ENCODE measurements at places on chromosomes 2 and 18.

- DNase-seq = no peak
These were observed 20.6 kb downstream of the TRIB2 start for GRCh38 chr2:12737297-12737696.

DNA sequence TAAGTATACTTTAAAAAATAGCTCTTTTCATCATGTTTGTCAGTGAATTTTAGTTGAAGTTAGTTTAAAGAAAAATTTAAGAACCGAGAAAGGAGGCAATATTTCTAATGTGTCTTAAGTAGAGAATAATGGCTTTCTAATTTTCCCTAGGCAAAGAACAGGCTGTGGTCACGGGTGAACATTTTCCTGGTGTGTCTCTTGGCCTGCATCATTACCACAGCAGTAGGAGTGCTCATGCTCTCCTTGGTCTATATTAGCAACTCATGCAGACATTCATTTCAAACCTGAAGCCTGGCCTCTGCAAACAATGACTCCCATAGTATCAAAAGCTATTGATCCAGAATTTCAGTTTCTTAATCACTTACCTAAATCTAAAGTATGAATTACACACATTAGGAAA, 57.4 kb downstream of the C18orf54 start:
- DNase-seq = no peak

DNA sequence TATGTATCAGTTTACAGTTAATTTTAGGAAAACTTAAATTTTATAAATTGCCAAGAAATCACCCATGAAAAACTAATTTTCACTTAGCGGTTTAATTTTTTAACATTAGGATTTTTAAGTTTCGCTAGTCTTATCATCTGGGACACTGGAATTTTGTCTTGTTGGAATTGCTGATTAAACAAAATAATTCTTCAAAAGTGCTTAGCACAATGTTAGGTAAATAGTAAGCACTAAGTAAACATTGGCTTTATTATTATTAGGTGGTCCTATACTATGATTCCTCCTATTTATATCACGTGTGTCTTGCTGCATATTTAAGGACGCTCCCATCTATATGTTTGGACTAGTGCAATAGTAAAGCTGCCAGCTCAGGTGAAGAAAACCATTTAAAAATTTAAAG, 54.6 kb upstream of the MAP4K3 start:
- no peak for DNase-seq

GRCh38 chr2:120893811-120894584, 158.3 kb downstream of the GLI2 start:
- no peak for DNase-seq

DNA sequence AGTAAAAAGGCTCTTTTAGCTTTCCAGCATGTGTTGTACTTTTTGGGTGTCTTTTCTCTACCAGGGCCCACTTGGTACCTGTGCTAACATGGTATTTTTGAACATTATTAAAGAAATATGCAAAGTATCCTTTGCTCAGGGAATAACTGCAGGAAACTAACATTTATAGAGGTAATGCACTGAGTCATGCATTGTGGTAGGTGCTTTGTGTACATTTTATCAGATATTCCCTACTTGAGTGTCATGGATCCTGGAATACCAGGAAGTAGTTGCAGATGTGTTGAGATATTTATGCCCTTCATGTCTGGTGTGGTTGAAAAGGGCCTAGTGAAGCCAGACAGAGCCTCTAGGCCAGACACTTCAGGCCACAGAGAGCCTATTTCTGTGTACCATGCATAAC, 215.5 kb upstream of the CYRIA start:
- no peak for DNase-seq

- DNase-seq = no peak
These were observed 166.7 kb downstream of the SH3RF3 start for GRCh38 chr2:109295781-109296117.

DNA sequence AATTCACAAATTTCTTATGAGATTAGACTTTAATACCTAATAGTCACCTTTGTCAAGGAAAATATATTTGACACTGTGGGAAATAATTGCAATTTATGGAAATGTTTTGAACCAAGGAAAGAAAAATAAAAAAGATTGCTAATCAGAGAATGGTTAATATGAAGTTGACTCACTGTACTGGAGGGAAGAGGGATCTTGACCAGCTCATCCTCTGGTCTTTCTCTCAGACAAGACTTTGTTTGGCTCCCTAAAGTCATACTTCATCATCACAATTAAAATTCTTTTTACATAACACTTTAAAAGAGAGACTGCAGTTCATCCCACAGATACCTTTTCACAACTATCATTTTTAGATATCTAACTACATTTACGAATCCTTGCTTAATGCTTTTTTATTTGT, 538.5 kb upstream of the ZEB2 start:
- DNase-seq = no peak

DNA sequence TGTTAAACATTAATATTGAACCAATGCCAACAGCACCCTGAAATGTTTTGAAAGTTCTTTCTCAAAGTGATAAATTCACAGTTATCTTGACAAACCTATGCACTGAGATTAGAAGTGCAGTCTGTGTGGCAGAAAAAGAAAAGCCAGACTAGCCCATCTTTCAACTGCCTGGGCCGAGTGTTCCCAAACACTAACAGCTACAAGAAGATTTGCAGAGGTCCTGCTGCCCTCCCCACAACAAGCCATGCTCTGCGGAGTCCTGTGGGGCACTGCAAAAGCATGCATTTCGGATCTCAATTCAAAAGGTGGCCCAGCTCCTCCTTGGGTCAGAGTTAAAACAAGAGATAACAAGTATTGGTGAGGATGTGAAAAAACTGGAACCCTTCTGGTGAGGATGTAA, 208.4 kb upstream of the TMEM200C start:
- DNase-seq = no peak

DNA sequence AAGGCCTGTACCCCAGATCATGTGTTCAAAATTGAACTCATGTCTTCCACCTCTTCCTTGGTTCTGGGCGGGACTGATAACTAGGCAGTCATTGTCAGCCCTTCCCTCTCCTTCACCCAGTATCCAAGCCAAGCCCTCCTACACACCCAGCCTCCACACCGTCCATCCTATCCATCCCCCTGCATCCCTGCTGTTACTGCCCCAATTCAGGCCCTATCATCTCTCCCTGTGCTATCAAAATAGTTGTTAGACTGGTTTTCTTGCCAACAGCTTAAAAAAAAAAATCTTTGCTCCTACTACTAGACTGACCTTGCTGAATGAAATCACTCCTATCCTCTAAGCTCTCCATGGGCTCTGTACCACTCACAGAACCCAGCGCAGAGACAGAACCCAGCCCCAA, 32.8 kb downstream of the TGFA start:
- DNase-seq = no peak

DNA sequence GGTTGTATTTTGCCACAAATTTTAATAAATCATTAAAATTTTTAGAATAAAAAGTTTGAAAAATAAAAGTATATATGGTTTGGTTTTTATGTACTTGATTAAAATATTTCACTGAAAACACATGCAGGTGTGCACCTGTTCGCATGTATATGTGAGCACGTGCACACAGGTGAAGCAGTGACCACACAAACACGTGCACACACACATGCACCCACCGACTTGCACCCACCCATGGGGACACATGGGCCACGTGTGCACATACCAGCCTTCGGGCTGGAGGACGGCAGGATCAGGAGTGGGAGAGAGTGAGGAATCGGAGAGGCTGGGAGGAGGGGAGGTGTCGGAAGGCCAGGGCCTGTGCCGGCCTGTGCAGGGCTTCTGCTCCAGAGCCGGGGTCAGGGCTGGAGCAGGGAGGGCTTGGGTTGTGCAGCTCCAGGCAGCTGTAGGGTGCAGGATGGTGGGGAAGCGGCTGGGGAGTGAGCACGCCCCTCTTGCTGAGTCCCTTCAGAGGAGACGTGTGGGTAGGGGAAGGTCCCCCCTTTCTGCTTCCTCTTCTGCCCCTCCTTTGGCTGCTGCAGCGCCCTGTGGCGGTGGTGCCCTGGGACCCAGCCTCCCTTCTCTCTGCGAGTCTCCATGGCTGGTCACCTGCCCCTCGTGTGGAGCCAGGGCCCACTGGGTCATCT, 106.9 kb upstream of the HDAC4 start:
- DNase-seq = no peak

DNA sequence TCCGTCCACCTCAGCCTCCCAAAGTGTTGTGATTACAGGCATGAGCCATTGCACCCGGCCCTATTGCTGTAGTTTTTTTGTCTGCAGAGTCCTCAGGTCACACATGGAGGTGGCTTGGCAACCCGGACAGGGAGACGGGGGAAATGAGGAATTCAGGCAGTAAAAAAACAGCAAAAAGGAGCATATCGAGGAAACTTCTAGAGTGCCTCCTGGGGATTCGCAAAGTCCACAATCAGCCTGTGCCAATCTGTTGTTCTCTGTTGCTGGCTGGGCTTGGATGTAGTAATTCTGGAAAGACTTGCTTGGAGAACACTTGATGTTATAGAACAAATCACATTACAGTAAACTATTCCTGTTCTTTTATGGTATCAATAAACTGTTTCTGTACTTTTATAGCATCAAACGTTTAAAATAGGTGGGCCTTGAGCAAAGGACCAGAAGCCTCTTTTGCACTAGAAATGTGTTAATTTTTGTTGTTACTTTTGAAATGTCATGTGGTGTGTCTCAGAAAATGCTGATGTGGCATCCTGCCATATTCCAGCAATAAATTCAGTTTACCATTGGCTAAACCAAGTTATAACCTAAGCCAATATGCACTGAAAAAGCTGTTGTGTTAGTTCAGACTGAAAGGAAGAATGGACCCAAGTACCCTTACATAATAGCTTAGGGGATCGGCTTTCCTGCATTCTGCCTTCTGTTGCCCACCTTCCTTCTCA, 14.4 kb downstream of the ELAC1 start:
- DNase-seq = no peak

DNA sequence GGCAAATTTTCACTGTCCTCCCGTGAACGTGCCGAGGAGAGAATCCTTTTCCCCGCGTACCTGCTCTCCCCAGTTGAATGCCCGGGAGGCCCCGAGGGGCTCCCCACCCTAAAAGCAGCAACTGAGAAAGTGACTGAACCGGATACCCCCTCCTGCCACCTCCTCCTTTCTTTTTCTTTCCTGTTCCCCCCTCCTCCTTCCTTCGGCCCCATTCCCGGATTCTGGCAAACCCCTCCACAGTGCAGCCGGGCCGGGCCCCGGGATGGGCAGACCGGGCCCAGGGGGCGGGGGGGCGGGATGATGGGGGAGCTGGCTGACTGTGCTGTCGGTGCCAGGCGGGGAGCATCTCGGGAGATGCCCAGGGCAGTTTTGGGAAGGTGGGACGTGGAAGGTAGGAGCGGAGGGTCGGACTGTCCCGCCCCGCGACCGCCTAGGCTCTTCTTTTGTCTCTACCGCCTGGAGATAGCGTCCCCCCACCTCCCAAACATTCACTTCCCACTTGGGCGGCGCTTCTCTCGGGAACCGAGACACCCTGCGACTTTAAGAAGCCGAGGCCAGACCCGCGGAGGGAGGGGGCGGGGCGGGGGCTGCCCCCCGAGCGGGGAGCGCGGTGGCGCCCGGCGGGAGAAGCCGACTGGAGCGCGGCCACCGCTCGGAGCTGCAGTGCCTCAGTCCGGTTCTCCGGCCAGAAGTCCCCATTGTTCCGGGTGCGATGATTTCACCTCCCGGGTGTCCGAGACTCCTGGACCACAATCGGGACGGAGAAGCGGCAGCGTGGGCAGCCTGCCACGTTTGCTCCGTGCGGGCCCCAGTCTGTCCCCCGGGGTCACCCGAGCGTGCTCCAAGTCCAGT, 8.2 kb downstream of the DLX2 start:
- DNase-seq = peak; percentile 60

GRCh38 chr2:233416706-233417105, 62.4 kb downstream of the DGKD start:
- DNase-seq = no peak

GRCh38 chr2:58862244-58862643, 621.1 kb upstream of the FANCL start:
- no peak for DNase-seq

DNA sequence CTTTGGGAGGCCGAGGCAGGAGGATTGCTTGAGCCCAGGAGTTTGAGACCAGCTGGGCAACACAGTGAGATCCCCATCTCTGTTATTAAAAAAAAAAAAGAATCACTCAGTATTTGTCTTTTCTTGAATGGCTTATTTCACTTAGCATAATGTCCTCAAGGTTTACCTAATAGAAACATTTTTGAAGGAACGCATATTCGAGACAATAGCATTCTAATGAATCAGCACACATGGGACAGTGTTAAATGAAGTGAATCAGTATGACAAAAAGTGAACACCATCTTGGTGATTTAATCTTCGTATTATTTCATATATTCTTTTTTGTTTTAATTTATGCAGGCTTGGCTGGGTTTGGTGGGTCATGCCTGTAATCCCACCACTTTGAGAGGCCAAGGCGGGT, 44.7 kb downstream of the WIPF1 start:
- DNase-seq = no peak

DNA sequence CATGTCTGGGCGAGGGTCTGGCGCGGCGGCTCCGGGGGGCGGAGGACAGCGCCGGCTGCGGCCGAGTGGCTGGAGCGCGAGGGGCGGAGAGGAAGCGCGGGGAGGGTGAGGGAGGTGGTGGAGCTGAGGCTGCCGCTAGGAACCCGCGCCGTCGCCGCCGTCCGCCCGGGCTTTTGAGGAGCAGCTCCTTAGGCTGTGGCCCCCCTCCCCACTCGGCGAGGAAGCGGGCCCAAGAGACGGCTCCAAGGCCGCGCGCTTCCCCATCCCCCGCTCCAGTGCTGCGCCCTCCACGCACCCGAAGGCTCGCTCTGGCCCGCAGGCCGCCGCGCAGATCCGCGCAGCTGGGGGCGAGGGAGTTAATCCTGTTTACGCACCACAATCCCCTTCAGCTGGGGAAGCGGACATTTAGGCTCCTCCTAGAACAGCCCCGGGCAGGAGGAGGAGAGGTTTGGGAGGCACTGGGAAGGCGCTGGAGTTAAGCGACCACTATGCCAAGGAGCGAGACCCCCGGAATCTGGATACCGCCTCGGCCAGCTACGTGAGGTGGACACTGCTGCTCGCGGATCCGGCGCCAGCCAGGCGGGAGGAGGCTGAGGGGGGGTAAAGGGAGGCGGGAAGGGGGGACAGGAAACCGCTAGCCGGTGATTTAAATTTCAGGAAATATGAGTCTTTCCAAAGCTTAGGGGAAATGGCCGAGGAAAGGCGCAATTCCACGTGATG, at the start of gene CNRIP1:
TSS of gene CNRIP1 (minus strand) at position 552 of the 720 bp plus-strand sequence. CDS start at position 3, 549 bp downstream.
- DNase-seq = peak; percentile 81

DNA sequence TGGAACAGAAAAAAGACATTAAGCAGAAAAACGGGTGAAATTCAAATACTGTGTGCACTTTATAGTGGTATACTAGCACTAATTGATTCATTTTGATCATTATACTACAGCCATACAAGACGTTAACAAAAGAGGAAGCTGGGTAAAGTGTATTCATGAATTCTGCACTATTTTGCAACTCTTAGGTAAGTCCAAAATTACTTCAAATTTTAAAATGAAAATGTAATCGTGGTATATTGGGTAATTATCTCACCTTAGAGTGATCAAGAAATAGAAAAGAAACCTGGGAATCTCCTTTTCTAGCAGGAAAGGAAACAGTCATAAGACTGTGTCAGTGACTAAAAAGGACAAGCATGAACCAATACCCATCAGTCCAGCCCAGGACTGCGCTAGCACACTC, 5.4 kb downstream of the TGFBRAP1 start:
- DNase-seq = no peak

DNA sequence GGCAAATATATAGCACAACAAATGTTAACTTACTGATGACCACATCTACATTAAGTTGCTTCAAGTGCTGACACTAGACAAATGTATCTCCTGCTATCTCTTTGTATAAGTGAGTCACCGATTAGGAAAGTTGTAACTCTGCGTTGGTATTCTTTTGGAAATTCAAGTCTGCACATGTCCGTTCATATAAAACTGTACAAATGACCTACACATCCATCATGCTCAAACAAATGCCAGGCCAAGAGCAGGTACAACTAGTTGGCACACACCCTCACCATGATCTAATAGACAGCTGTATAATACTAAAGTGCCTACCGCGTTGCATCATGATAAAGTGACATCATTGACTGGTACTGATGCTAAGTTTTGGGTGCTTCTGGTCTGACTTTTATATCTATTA, 141.1 kb downstream of the RBMS1 start:
- no peak for DNase-seq
